ENCODE measurements at places on chromosomes 1 and 21. TPM values are rescaled to one million over a fixed set of nuclear protein-coding genes. Genes with fewer than 3 reads are reported as not detected.

- no peak for DNase-seq
Measured at GRCh38 chr1:27394925-27395324, 2.5 kb downstream of the GPR3 start.

DNA sequence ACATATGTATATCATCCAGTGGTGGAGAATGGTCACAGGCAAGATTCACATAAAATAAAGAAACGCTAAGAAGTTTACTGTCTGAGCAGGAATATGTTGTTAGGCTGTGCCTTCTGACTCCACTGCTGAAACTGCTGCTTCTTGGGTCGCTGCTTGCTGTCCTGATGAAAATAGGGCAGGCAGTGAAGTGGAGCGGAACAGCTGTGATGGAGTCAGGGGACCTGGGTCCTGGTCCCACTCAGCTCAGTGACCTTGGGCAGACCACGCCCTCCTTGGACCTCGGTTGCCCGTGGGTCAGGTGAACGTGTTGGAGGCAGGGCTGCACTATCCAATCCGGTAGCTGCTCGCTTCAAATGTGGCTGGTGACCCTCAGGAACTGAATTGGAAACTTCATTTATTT is 33.4 kb upstream of the IFFO2 start:
- no peak for DNase-seq

The TSNAX gene
- 47.1 TPM for total RNA-seq

The KLHDC8A gene
- not detected for total RNA-seq

The NBPF4 gene
- total RNA-seq = not detected
